ENCODE measurements at places on chromosomes 3 and 15. TPM values are rescaled to one million over a fixed set of nuclear protein-coding genes. Genes with fewer than 3 reads are reported as not detected.

Gene ASB14
- total RNA-seq, result 0.50 TPM

Gene PPP2R3A
- 9.0 TPM for total RNA-seq

Gene CD96
- 5.6 TPM for total RNA-seq

Gene IQSEC1
- total RNA-seq, result 82.3 TPM

GRCh38 chr3:52087731-52088130 lies 31.4 kb upstream of the DUSP7 start:
- H3K4me3 ChIP-seq, result no peak overlapping the region
- peak; percentile 15 for DNase-seq
- H3K27me3 ChIP-seq, result no peaks in the 10 kb centered on the region
- peaks cover 37% of the 10 kb centered on the region for H3K4me1 ChIP-seq

DNA sequence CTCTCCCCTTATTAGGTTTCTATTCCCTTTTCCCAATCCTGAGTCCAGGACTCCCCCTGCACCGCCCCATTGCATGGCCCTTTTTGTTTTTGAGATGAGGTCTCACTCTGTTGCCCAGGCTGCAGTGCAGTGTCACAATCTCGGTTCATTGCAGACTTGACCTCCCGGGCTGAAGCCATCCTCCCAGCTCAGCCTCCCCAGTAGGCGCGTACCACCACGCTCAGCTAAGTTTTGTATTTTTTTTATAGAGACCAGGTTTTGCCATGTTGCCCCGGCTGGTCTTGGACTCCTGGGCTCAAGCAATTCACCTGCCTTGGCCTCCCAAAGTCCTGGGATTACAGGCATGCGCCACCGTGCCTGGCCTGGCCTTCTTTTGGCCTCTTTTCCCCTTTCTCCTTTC lies 29.3 kb downstream of the PDIA5 start:
- H3K27me3 ChIP-seq, result no peaks in the 10 kb centered on the region
- DNase-seq, result no peak
- no peak overlapping the region for H3K27ac ChIP-seq
- peaks cover 30% of the 10 kb centered on the region for H3K4me1 ChIP-seq

GRCh38 chr3:142930463-142930862 lies 33.0 kb downstream of the PAQR9 start:
- H3K4me1 ChIP-seq, result no peaks in the 10 kb centered on the region
- no peak for DNase-seq
- no peaks in the 10 kb centered on the region for H3K27me3 ChIP-seq
- no peak overlapping the region for H3K27ac ChIP-seq
- no peak overlapping the region for H3K4me3 ChIP-seq
- H3K36me3 ChIP-seq, result no peaks in the 10 kb centered on the region

DNA sequence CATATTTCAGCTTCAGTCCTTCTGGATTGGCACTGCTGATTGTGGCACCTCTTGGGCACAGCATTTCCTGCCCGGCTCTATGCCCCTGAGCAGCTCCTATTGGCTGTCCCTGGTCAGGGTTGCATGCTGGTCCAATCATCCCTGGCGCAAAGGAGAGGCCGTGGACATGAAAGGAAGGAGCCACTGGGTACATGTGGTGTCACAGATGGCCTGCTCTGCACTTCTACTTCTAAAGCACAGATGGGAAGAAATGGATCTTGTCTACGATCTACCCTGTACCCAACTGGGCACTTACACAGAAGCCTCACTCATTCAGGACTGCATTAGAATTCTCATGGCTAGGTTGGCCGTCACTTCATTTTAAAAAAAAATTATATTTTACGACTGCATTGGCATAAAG lies 232.5 kb downstream of the SHQ1 start:
- no peaks in the 10 kb centered on the region for H3K4me1 ChIP-seq
- H3K27ac ChIP-seq, result no peak overlapping the region
- H3K27me3 ChIP-seq, result no peaks in the 10 kb centered on the region
- no peak for DNase-seq
- no peaks in the 10 kb centered on the region for H3K36me3 ChIP-seq
- no peak overlapping the region for H3K4me3 ChIP-seq

DNA sequence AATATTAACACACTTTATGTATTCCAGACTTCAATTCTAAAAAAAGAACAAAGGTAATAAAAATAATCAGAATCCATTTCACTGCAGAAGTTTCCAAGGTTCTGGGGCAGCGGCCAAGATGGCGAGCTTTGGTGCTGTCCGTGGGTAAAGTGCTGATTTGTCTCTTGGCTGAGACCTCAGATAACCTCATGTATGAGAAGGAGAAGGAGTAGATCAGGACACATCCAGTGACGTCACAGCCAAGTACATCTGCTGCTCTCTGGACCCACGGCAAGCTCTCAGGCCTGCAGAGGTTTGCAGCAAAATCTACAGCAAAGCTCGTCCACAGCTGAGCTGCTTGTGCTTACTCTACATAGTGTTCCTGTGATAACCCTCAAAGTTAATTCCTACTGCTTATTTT lies 165.7 kb downstream of the MAGI1 start:
- H3K36me3 ChIP-seq, result no peaks in the 10 kb centered on the region
- H3K4me1 ChIP-seq, result peaks cover 14% of the 10 kb centered on the region
- no peak overlapping the region for H3K27ac ChIP-seq
- H3K4me3 ChIP-seq, result no peak overlapping the region
- H3K27me3 ChIP-seq, result no peaks in the 10 kb centered on the region

DNA sequence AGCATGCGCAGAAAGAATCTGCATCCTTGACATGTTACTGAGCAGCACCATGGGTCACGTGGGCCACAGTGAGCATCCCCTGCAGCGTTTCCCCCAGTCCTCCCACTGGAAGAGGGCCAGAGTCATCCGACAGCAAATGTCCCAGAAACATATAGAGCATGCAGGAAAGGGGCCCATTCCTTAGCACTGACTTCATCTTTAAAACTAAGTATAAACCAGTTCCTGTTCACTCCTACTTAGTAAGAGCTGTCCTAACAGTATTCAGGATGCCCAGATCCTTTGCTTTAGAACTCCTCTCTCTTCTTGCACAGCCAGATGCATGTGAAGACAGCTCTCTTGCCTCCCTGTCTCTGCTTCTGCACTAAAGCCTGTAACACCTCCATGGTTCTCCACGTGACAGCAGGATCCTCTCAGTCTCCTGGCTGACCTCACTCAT lies 79.3 kb upstream of the OXTR start:
- no peak overlapping the region for H3K4me3 ChIP-seq
- H3K27ac ChIP-seq, result no peak overlapping the region
- H3K4me1 ChIP-seq, result no peaks in the 10 kb centered on the region
- H3K36me3 ChIP-seq, result no peaks in the 10 kb centered on the region
- H3K27me3 ChIP-seq, result no peaks in the 10 kb centered on the region
- DNase-seq, result no peak

DNA sequence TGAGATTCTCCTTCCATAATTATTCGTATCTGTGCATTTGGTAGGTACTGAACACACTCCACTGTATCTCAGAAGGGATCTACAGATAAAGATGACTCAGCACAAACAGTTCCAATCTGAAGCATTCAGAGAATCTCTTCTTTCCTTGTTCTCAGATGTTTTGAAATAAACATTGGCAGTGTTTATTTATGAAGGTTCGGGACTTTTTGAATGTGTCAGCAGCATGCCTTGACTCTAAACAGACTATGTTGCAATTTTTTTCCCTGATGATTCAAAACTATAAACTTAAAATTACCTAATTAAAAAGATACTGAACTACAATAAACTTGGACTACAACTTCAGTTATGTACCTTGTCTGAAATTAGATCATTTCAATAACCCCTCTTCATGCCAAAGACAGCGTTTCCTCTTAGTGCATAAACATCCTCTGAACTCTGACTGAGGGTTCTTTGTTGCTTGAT lies 612.9 kb upstream of the TBL1XR1 start:
- no peak overlapping the region for H3K4me3 ChIP-seq
- no peak for DNase-seq
- H3K36me3 ChIP-seq, result no peaks in the 10 kb centered on the region
- H3K27me3 ChIP-seq, result no peaks in the 10 kb centered on the region

DNA sequence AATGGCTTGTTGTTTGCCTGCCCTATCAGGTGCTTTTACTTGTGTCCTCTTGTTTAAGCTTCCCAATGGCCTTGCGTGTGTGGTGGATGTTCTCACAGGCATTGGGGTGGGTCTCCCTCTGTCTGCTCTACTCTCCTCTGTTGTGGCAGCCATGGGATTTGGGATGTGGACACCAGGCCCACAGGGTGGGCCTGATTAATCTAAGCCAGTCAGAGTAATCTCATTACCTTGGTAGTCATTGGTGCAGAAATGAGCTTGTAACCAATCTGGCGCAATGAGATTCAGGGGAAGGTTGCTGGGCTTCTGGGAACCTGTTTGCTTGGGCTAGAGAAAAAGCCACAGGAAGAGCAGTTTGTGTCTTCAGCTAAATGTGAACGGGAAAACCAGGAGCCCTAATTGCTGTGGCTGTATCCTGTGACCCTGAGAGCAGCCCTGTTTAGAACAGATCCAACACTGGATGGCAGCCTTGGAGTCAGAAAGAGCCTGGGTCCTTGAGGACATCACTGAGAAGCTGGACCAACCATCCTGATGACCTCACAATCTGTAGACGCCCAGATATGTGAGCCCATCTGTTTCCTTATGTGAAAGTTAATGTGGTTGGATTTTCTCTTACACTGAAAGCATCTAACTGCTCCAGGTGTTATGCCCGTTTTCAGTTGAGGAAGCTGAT lies 157.3 kb upstream of the UBE2E1 start:
- no peaks in the 10 kb centered on the region for H3K27me3 ChIP-seq
- H3K4me3 ChIP-seq, result no peak overlapping the region
- H3K27ac ChIP-seq, result no peak overlapping the region
- no peak for DNase-seq

DNA sequence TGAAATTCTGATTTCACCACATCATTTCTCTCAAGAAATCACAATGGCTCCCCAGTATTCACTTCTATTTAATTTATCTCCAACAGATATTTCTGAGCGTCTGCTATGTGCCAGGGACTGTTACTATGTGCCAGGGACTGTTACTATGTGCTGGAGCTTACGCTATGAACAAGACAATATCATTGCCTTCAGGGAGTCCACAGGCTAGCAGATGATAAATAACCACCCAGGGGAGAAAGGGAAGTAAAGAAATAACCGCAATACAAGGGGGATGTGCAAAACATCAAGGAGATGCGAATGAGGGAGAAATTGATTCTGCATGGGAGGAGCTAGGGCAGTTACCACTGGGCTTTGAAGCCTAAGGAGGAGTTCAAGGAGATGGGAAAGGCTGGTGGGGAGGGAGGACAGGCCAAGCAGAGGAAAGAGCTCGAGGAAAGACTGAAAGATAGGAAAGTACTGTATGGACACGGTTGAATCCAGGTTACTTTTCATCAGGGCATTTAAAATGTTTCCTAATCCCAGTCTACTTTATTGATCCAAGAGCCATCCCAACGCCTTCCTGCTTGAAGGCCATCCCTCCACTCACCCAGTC lies 2.5 kb downstream of the THSD4 start:
- peaks cover 7% of the 10 kb centered on the region for H3K4me1 ChIP-seq
- H3K4me3 ChIP-seq, result no peak overlapping the region
- no peak for DNase-seq
- H3K36me3 ChIP-seq, result no peaks in the 10 kb centered on the region
- no peak overlapping the region for H3K27ac ChIP-seq
- no peaks in the 10 kb centered on the region for H3K27me3 ChIP-seq

GRCh38 chr3:111236836-111237713 lies 165.5 kb downstream of the NECTIN3 start:
- no peak overlapping the region for H3K4me3 ChIP-seq
- no peak for DNase-seq
- H3K4me1 ChIP-seq, result no peaks in the 10 kb centered on the region
- H3K27me3 ChIP-seq, result no peaks in the 10 kb centered on the region

- H3K36me3 ChIP-seq, result no peaks in the 10 kb centered on the region
- peaks cover 22% of the 10 kb centered on the region for H3K4me1 ChIP-seq
- H3K4me3 ChIP-seq, result no peak overlapping the region
- H3K27ac ChIP-seq, result no peak overlapping the region
Observed at GRCh38 chr15:36175741-36176291, 403.6 kb upstream of the CDIN1 start.

DNA sequence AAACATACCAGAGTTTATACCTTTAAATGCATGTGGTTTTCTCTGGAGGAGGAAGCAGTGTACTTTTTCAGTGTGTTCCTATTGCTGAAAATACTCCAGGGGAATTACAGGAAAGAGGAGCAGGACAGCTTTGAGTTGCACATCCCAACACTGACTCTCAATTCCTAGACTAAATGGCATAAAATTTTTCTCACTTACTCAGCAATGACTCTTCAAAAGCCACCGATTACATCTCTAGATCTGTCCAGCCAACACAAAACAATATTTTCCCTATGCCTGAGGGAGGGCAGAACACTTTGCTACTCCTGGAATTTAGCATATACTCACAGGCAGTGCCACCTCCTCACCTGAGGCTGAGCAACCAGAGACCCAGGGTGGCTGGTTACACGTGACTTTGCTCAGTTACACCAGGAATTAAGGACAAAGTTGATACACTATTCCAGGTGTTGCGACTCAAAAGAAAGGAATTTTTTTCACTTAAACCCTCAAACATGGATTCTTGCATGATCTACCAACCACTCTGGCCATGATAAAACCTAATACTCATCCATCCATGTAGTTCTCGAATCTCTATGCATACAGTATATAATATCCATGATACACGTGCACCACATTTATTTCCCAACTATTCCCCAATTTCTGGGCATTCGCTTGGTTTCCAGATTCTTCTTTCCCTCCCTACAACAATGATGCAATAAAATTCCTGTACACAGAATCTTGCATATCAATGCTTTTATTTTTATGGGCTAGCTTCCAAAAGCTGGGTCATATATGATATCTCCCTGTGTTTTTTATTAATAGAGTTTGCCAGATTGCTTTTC lies 194.6 kb downstream of the THRB start:
- no peak overlapping the region for H3K4me3 ChIP-seq
- no peaks in the 10 kb centered on the region for H3K4me1 ChIP-seq
- H3K36me3 ChIP-seq, result no peaks in the 10 kb centered on the region
- no peaks in the 10 kb centered on the region for H3K27me3 ChIP-seq
- no peak for DNase-seq

GRCh38 chr3:183295211-183295610 lies 42.2 kb downstream of the B3GNT5 start:
- H3K36me3 ChIP-seq, result no peaks in the 10 kb centered on the region
- peak; percentile 57 for DNase-seq
- peaks cover 32% of the 10 kb centered on the region for H3K4me1 ChIP-seq
- no peak overlapping the region for H3K4me3 ChIP-seq
- no peak overlapping the region for H3K27ac ChIP-seq

- peaks cover 87% of the 10 kb centered on the region for H3K36me3 ChIP-seq
- no peak for DNase-seq
- no peaks in the 10 kb centered on the region for H3K27me3 ChIP-seq
- no peak overlapping the region for H3K27ac ChIP-seq
- no peaks in the 10 kb centered on the region for H3K4me1 ChIP-seq
Observed at GRCh38 chr15:61915640-61916039, 144.6 kb downstream of the VPS13C start.

DNA sequence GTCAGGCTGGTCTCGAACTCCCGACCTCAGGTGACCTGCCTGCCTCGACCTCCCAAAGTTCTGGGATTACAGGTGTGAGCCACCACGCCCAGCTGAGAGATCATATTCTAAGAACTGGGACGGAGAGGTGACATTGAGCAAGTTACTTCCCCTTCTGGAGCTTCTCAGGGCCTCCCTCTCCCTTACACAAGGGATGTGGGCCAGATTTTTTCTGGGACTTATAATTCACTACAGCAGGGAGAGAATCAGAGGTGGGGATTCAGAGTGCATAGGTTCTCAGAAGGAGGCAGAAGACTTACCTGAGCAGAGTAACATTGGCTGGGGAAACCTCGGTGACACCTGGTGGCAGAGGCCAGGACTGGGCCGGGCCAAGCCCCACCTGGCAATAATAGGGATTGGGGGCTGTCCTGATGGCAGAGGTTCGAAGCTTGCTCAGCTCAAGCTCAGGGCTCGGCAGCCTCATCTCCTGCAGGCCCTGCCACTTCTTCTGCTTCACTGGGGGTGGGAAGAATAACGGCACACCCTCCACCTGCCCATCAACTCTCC lies 6.8 kb downstream of the LTK start:
- peaks cover 20% of the 10 kb centered on the region for H3K4me1 ChIP-seq
- peaks cover 31% of the 10 kb centered on the region for H3K27me3 ChIP-seq
- no peak overlapping the region for H3K4me3 ChIP-seq
- H3K36me3 ChIP-seq, result no peaks in the 10 kb centered on the region
- no peak for DNase-seq
